Esophagus muscularis mucosa (tissue), 4 donors: ENCODE measurements at places on chromosomes 7 and 10. TPM values are rescaled to one million over a fixed set of nuclear protein-coding genes. Genes with fewer than 3 reads are reported as not detected.

GRCh38 chr7:129465080-129465479 lies 30.8 kb downstream of the STRIP2 start:
- H3K4me3 ChIP-seq = no peak overlapping the region
- H3K27ac ChIP-seq = no peak overlapping the region
- DNase-seq = no peak
- H3K27me3 ChIP-seq = no peaks in the 10 kb centered on the region
- H3K4me1 ChIP-seq = peaks cover 16% of the 10 kb centered on the region

GRK5 gene
- total RNA-seq = 39.6 TPM

GRCh38 chr7:131945313-131945911 lies 389.0 kb upstream of the PODXL start:
- no peak overlapping the region for H3K27ac ChIP-seq
- DNase-seq = no peak
- peaks cover 44% of the 10 kb centered on the region for H3K4me1 ChIP-seq
- no peaks in the 10 kb centered on the region for H3K36me3 ChIP-seq
- H3K4me3 ChIP-seq = peak overlapping the region; percentile 30
- H3K27me3 ChIP-seq = peaks cover 13% of the 10 kb centered on the region

MRLN gene
- total RNA-seq = not detected

GRCh38 chr7:24829787-24830186 lies 72.5 kb upstream of the GSDME start:
- H3K27me3 ChIP-seq = no peaks in the 10 kb centered on the region
- no peak overlapping the region for H3K4me3 ChIP-seq
- no peak for DNase-seq
- no peaks in the 10 kb centered on the region for H3K36me3 ChIP-seq

- H3K27ac ChIP-seq = peak overlapping the region; percentile 74
- H3K4me1 ChIP-seq = peaks cover 44% of the 10 kb centered on the region
- H3K4me3 ChIP-seq = no peak overlapping the region
- no peak for DNase-seq
Measured at GRCh38 chr10:61993711-61994401, 92.4 kb downstream of the ARID5B start.

ACTL6B gene
- total RNA-seq = not detected

DNA sequence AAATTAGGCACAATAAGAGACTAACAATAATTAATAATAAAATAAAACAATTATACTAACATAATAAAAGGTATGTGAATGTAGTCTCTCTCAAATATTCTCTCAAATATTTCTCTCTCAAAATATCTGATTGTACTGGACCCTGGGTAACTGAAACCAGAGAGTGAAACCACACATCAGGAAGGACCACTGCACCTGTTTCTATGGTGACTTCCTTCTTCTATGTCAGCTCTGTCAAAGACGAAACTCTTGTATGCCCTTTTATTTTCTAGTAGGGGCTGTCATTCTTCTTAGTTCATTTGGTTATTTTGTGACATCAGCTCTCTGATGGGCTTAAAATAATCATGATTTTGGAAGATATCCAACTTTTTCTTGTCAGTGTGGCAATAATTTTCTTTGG lies 428.0 kb upstream of the TPK1 start:
- no peak overlapping the region for H3K4me3 ChIP-seq
- H3K4me1 ChIP-seq = no peaks in the 10 kb centered on the region
- no peaks in the 10 kb centered on the region for H3K36me3 ChIP-seq

- no peaks in the 10 kb centered on the region for H3K27me3 ChIP-seq
- H3K27ac ChIP-seq = no peak overlapping the region
- no peaks in the 10 kb centered on the region for H3K36me3 ChIP-seq
Measured at GRCh38 chr10:126511917-126512479, 123.7 kb upstream of the ADAM12 start.

- DNase-seq = no peak
- no peak overlapping the region for H3K4me3 ChIP-seq
- no peaks in the 10 kb centered on the region for H3K27me3 ChIP-seq
- no peaks in the 10 kb centered on the region for H3K36me3 ChIP-seq
- H3K4me1 ChIP-seq = no peaks in the 10 kb centered on the region
Measured at GRCh38 chr10:7133278-7133677, 277.6 kb downstream of the SFMBT2 start.

DNA sequence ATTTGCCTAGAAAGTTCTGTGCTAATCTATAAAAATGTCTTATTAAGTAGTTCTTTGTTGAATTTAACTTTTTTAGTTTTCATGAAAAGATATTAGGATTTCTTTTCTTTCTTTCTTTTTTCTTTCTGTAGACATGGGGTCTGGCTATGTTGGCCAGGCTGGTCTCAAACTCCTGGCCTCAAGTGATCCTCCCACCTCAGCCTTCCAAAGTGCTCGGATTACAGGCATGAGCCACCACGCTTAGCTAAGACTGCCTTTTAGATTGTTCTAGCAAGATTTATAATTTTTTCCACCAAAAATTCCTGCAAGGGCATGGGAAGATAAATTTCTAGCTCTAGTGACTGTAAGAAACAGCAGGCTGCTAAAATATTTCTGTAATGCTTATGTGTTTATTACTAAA lies 140.5 kb downstream of the WDR37 start:
- no peaks in the 10 kb centered on the region for H3K36me3 ChIP-seq
- DNase-seq = no peak
- H3K4me3 ChIP-seq = no peak overlapping the region
- no peak overlapping the region for H3K27ac ChIP-seq
- peaks cover 7% of the 10 kb centered on the region for H3K4me1 ChIP-seq

GRCh38 chr7:71239586-71240268 lies 107.8 kb downstream of the GALNT17 start:
- DNase-seq = no peak
- H3K4me3 ChIP-seq = no peak overlapping the region
- H3K27ac ChIP-seq = peak overlapping the region; percentile 87
- peaks cover 77% of the 10 kb centered on the region for H3K4me1 ChIP-seq
- H3K27me3 ChIP-seq = no peaks in the 10 kb centered on the region
- H3K36me3 ChIP-seq = no peaks in the 10 kb centered on the region

GRCh38 chr7:51242007-51242691 lies 74.5 kb downstream of the COBL start:
- no peaks in the 10 kb centered on the region for H3K36me3 ChIP-seq
- no peak for DNase-seq
- peaks cover 22% of the 10 kb centered on the region for H3K4me1 ChIP-seq
- H3K4me3 ChIP-seq = no peak overlapping the region
- no peaks in the 10 kb centered on the region for H3K27me3 ChIP-seq
- no peak overlapping the region for H3K27ac ChIP-seq

- no peaks in the 10 kb centered on the region for H3K36me3 ChIP-seq
- H3K4me1 ChIP-seq = peaks cover 12% of the 10 kb centered on the region
- no peak overlapping the region for H3K27ac ChIP-seq
- H3K27me3 ChIP-seq = no peaks in the 10 kb centered on the region
- H3K4me3 ChIP-seq = no peak overlapping the region
- no peak for DNase-seq
Measured at GRCh38 chr7:35024298-35024697, 13.0 kb downstream of the DPY19L1 start.

TMEM225B gene
- not detected for total RNA-seq

DNA sequence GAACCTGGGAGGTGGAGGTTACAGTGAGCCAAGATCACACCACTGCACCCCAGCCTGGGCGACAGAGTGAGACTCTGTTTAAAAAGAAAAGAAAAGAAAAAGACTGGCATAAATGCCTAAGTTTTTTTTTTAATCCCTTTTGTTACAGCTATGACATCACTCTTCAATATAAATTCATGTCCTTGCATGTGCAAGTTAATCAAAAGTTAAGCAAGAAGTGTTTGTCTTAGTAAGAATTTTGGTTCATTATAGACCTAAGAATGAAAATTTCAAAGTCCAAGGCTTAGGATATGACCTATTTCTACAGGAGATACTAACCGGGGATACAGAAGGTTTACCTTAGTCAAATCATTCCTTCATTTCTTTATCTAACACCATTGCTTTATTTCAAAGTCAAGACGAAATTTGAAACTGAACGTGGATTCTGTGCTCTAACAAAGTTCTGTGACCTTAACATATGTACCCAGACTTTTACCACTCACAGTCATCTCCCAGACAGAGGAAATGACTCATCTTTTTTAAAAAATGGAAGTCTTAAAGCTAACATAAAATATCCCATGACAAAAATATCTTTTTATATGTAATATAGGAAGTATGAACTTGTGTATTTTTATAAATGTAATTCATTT lies 29.3 kb upstream of the ITGB8 start:
- no peaks in the 10 kb centered on the region for H3K27me3 ChIP-seq
- peaks cover 12% of the 10 kb centered on the region for H3K4me1 ChIP-seq
- DNase-seq = no peak

- H3K27me3 ChIP-seq = no peaks in the 10 kb centered on the region
- H3K36me3 ChIP-seq = peaks cover 32% of the 10 kb centered on the region
- peak within 1 kb of the TSS; percentile 72 for H3K27ac ChIP-seq
Measured at GRCh38 chr7:44978511-44979366, at the start of gene MYO1G. Gene MYO1G, minus strand, starts transcription at chr7:44979015. Its CDS starts 54 bp downstream, at chr7:44978961.

FAM237B gene
- not detected for total RNA-seq

- H3K36me3 ChIP-seq = peaks cover 6% of the 10 kb centered on the region
- DNase-seq = no peak
- no peaks in the 10 kb centered on the region for H3K27me3 ChIP-seq
- H3K4me3 ChIP-seq = no peak overlapping the region
- H3K27ac ChIP-seq = no peak overlapping the region
- peaks cover 12% of the 10 kb centered on the region for H3K4me1 ChIP-seq
Measured at GRCh38 chr7:75937958-75938786, 23.2 kb downstream of the POR start.

PIP gene
- not detected for total RNA-seq

DNA sequence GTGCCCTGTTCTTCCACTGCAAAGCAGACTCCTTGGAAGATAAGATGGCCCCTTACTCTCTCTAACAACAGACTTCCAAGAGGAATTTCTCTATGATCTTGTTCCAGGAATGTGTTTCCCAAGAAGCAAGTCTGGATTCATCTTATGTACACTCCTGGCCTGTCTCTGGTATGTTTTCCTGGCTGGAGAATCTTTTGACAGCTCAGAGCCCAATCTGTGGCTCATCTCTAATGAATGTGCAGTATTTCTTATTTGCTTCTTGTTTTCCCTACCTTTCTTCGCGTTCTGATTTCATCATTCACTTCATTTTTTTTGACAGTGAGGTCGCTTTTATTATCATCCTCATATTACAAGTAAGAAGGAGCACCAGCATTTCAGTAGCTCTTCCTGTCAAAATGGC lies 53.0 kb upstream of the PITRM1 start:
- no peaks in the 10 kb centered on the region for H3K27me3 ChIP-seq
- no peak for DNase-seq
- H3K27ac ChIP-seq = peak overlapping the region; percentile 34
- no peak overlapping the region for H3K4me3 ChIP-seq

- DNase-seq = no peak
- H3K36me3 ChIP-seq = no peaks in the 10 kb centered on the region
- no peaks in the 10 kb centered on the region for H3K4me1 ChIP-seq
Measured at GRCh38 chr10:131421381-131421780, 109.9 kb upstream of the TCERG1L start.

- no peak overlapping the region for H3K4me3 ChIP-seq
- H3K27me3 ChIP-seq = no peaks in the 10 kb centered on the region
- H3K4me1 ChIP-seq = peaks cover 24% of the 10 kb centered on the region
Measured at GRCh38 chr10:100993986-100994708, 5.5 kb upstream of the LZTS2 start.

- H3K36me3 ChIP-seq = no peaks in the 10 kb centered on the region
- H3K27ac ChIP-seq = no peak overlapping the region
- no peak for DNase-seq
- no peaks in the 10 kb centered on the region for H3K27me3 ChIP-seq
Measured at GRCh38 chr10:51029172-51029641, 45.1 kb upstream of the PRKG1 start.
